ENCODE measurements at places on chromosomes 7 and 10.

DNA sequence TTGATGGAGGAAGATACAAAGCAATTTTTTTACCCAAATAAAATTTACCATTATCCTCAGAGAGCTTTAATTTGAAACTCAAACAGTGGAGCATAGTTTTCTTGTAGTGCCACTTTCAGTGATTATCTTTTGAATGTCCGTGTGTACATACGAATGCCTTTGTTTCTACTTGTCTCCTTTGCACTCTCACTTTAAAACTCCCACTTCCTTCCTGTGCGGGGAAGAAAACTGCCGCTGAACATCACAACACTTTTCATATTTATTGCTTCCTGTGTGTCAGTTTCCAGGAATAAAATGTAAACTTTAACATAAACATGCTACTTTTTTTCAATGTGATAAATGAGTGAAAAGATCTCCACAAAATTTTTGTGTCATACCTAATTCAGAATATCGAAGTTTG, 102.4 kb downstream of the SEMA3A start:
- no peak for DNase-seq

DNA sequence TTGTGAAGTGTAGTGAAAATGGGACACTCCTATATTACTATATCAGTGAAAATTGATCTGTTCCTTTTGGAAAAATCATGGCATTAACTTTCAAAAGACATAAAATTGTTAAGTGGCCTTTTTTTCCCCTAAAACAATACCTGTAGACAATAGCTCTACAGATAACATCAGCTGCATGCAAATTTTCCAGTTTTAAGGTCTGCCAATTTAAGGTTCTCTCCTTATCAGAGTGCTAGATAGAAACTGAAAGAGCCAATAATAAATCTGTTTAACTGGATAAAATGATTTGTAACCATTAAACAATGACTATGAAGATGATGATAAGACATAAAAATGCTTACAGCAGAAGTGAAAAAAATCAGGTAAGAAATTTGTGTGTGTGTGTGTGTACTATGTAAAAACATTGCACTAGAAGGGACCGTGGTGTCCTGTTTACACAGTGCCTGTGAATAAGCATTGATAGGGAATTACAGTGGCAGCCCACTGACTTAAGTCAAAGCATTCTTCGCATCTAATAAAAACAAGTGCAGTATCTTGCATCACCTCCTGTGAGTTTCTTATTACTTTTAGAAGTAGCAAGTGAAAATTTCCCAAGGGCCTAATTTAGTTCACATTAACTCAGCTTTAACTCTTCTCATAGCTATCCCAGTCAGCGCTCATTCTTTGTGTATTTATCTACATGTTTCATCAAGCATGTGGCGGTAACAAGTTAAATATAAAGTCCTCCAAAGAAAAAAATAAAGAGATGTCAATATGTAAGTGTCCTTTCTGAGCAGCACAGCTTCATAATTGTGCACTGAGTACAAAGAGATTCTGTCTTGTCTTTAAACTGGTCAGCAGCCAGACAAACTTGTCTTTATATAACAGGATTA, 261.9 kb downstream of the ARL4A start:
- DNase-seq = no peak

DNA sequence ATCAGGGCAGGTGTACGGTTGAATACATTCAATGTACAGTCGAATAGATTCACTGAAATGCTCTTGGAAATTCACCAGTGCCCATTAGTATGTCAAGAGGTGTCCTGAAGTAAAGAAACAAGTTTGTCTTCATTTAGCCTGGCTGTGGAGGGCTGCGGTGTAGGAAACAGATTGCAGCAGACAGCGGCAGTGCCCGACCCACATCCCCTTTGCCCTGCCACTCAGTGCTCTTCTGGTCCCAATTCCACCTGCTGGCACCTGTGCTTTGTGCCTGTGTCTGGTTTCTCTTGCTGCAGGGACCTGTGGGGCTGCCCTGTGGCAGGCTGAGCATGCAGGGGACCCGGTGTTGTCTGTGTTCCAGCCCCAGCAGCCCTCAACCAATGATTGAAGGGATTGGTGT, 183.7 kb downstream of the RPS24 start:
- DNase-seq = no peak

DNA sequence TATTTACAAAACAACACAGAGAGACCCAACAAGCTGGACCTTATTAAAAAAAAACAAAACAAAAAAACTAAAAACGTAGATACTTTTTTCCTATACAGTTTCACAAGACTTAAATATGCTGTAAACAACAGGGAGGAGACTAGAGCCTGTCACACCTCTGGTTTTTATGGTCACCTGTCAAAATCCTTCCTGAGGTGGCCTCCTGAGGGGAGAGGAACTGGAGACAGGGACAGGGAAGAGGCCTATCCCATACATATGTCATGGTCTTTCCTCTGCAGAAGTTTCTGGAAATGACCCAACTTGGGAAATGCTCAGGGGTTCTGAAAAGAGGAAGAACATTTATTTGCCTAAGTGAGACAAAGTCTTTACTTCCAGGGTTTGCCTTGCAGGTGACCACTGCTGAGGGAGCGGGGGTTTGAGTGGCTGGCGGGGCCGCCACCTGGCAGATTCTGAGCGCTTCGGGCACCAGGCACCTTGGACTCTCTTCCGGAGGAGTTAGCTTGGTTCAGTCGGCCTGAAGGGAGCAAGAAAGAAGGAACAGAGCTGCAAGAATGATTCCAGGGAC, 18.3 kb downstream of the CPA1 start:
- DNase-seq = no peak

GRCh38 chr7:139744768-139745677, 32.8 kb downstream of the HIPK2 start:
- DNase-seq = no peak

DNA sequence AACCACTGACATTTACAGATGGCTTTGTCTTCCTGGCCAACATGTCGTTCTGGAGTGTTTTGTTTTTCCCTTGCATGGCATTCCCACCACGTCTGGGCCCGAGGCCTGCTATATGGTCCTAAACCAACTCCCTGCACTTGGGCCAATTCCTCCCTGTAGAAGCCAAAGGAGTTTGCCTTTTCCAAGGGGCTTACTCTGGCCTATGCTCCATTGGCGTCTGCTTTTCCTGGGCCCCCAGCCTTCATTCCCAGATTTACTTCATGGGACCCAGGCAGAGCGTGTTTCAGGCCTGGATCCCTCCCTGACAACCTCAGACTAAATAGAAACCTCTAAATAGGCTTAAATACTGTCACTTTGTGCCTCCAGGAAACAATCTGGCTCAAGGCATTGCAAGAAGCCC, 60.7 kb downstream of the MINDY4 start:
- DNase-seq = no peak

DNA sequence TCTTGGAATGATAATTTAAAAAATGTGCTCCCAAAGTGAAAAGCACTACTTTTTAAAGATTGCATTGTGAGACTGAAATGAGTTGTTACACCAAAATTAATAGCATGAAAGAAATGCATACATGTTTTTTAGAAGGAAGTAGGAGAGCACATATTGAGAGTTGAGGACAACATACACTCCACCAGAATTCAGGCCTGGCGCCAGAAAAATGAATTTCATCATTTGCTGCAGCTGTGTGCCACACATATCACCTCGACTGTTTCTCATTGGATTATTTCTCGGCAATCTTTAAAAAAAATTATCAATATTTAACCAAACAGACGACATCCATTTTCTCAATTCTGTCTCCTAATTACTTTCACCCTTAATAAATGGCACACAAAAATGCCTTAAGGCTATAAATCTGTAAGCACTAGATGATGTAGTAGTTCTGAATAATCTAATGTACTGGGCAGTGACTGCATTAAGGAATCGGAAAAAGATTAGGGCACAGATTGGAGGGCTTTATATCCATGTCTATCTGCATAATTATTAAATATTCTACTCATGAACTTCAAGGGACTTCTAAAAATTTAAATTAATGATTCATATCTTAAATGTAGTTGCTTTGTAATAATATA, 590.4 kb downstream of the NXPH1 start:
- DNase-seq = no peak

- no peak for DNase-seq
Measured at GRCh38 chr10:65194126-65194525, 1672.9 kb downstream of the REEP3 start.

DNA sequence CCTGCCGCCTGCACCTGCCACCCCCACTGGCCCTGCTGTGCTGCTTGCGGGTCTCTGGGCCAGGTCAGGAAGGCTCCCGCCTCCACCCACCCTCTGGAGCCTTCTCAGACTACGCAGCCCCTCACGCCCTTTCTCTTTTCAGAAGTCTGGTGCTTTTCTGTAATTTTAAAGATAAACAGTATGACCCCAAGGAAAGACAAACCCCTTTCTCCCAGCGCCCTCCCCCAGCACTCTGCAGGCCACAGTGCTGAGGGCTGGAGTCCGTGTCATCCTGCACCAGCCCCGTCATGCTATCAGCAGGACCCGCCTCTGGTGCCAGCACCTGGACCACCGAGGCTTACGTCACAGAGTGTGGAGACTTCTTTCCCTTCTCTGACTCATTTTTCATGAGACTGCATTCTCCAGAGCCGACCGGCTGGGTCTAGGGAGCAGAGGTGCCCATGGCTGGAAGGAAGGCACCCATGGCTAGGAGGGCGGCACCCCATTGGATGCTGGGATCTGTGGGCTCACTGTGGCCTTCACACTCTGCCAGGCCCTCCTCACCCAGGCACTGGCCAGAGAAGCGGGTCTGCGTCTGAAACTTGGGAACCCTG, 53.4 kb downstream of the CFAP46 start:
- no peak for DNase-seq

DNA sequence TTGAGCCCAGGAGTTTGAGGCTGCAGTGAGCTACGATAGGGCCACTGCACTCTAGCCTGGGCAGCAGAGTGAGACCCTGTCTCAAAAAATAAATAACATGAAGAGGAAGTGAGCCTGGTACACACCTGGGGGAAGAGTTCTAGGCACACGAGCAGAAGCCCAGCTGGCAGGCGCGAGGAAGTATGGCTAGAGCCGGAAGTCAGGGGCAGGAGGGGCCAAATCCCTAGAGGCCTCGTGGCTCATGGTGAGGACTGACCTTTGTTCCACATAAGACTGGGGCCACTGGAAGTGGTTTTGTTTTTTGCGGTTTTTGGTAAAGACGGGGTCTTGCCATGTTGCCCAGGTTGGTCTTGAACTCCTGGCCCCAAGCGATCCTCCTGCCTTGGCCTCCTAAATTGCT, 117.6 kb downstream of the HIP1 start:
- no peak for DNase-seq

DNA sequence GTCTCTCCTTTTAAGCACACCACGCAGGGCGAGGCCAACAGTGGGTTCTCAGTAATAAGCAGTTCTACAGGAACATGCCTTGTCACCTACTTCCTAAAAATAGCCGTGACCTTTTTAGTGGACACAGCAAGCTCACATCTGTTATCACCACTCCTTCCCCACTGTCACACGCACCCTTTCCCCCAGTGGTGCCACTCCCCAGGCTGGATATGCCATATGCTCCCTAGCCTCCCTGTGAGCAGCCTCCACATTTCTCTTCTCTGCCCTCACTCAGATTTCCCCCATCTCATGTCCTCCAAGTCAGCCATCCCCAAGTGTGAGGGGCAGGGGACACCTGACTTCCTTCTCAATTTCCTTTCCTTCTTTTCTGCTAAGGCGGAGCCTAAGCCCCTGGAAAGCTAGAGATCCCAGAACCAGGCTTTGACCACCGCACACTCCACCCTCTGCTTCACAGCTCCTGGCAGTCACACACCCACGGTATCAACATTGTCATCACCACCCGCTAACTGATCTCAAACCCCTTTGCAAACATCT, 3.7 kb downstream of the ANXA11 start:
- DNase-seq = no peak

GRCh38 chr10:123906296-123906695, 14.7 kb upstream of the CPXM2 start:
- no peak for DNase-seq

GRCh38 chr7:45921699-45922519, 837 bp upstream of the IGFBP3 start:
- no peak for DNase-seq

DNA sequence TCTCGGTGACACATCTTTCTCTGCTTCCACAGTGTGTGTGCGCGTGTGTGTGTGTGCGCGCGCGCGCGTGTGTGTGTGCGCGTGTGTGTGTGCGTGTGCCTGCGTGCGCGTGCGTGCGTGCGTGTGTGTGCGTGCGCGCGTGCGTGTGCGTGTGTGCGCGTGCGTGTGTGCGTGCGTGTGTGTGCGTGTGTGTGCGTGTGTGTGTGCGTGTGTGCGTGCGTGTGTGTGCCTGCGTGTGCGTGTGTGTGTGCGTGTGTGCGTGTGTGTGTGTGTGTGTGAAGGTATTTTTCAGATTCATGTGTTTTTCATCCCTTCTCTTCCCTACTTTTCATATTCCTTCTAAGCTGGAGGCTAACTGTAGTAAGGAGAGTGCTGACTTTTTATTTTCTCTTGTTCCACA, 148.4 kb downstream of the CREB5 start:
- no peak for DNase-seq

GRCh38 chr10:21976739-21977138, 26.8 kb downstream of the DNAJC1 start:
- DNase-seq = no peak

DNA sequence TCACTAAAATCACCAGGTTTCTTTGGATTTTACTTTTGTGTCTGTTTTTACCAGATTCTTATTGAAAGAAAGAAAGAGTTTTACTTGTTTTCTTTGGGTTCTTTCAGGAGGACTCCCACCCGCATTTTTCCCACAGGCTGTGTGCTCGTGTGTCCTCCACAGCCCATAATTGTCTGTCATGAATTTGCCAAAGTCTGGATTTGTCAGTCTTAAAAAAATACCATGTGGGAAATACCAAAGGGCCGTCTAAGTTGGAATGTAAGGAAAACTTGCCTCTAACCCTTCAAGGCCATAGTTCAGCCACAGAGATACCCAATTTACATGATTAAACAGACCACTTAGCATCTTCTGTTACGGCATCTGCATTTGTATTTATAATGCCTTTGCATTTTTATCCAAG, 41.3 kb upstream of the INHBA start:
- no peak for DNase-seq

DNA sequence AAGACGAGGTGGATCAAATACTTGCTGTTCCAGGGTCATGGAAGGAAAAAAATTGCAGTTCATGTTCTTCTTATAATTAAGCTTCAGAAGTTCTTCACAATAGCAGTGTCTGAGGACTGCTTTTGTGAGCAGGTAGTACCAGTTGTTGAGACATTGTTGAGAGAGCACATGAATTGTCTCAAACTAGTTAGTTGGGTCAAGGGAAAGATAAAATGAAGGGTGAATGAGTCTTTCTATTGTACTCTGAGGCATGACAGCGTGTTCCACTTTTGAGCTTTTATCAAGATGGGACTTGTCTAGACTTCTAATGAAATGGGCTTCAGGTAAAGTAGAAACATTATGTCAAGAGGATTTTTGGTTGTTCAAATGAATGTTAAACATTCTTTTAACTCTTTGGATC, 26.0 kb downstream of the KAT6B start:
- DNase-seq = no peak

DNA sequence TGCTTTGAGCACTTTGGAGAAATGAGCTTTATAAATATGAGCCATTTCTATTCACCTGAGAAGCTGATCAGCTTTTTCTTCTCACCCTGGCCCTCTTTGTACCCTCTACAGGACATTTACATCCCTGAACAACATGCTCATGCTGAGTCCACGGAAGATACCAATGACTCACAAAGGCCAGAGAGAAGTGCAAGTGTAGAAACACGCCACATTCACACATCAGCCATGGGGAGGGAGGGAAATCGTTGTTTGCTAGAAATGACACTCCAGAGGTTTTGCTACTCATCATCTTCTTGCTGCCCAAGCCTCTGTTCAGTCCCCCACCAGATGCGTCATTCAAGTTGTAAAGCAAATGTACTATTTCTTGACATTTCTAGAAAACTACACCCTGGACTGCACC, 2.8 kb upstream of the UCN3 start:
- DNase-seq = no peak

GRCh38 chr10:819326-819725, 112.2 kb downstream of the LARP4B start:
- no peak for DNase-seq
